ENCODE measurements at places on chromosomes 1 and 21.

GRCh38 chr1:4149281-4149680, 249.2 kb upstream of the C1orf174 start:
- DNase-seq = no peak

DNA sequence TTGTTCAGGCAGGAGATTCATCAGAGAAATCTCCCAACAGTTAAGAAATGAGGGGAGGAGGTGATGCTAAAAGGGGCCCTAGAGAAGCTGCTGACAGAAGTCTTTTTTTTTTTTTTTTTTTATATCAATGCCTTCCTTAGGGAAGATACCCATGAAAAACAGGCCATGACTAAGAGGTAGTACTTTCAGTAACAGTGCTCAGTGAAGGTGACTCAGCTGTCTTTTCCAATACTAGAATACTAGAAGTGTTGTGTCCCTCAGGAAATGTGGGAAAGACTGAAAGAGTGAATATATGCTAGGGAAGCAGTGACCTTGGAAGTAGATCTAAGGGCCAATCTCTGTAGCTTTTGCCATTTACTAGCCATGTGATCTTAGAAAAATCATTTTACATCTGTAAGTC, 52.4 kb upstream of the SLFNL1 start:
- no peak for DNase-seq

DNA sequence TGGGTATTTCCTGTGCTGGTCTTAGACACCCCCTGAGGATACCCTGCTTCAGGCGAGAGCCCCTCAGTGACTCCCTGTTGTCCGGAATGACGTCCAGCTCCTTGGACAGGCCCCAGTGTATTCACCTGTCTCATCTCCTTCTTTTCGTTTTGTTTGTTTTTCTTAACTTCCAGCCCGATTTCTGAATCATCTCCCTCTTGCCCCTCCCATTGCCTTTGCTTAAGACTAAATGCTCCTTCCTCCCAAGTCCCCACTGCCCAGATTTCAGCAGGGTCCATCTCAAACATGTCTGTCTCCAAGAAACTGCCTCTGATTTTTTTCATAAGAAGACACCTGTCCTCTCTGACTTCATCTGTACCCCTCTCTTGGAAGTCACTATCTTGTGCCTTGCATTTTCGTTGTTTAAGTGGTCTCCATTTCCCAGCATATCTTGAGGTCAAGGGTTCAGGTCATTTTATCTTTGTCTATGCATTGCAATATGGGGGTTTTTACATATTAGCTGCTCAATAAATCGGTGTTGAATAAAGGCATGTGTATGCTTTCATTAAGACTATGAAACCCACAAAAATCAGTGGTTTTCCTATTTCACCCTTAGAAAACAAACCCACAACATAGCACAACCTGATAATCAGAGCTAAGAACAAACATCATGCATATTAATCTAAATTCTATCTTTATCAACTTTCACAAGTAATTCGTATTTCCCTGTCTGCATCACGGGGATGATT, 58.4 kb upstream of the LGALS8 start:
- no peak for DNase-seq

- no peak for DNase-seq
Measured at GRCh38 chr1:5165762-5166161, 511.4 kb downstream of the AJAP1 start.

DNA sequence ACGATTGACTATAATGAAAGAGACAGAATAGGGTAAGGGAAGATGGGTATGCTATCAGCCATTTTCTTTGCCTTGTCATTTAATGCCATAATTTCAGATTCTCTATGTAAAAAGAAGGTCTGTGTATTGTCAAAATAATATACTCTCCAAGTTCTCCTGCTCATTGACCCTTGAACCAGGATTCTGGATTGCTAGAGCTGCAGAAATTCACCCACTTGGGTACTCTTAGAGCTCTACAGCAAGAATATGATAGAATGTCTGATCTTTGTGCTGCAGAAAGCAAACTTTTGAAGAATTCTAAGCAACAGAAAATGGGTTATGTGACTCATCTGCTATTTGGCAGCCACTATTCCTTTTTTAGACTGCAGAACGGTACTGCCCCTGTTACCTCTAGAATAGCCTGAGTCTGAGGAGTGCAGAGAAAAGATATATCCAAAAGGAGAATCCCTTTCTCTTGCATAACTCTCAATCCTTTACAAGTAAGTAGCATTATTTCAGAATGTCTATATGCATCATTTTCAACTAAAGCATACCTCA, 78.2 kb upstream of the TENT5C start:
- DNase-seq = no peak

DNA sequence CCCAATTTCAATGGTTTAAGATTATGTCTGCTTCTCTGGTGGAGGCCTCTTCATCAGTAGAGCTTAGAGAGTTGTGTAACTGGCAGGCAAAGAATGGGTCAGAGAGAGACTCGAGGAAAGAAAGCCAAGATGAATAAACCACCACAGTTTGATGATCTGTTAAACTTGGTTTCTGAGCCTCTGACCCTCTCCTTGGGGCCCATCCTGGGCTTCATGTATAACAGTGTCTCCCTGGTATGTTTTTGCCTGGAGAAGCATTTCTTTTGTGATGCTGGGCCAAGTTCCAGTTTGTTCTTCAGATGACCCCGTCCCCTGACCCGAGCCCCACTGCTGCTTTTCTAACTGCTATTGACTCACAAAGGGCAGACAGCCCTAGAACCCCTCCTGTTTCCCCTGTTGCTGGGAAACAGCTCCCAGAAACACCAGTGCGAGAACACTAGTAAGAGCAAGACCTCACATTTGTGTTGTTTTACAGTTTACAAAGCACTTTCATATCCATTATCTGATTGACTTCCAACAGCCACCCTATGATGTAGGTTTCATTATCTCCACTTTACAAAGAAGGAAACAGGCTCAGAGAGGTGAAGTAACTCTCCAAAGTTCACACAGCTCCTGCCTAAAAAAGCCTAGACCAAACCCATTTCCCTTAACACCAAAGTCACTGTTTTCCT, 9.0 kb downstream of the CD2 start:
- no peak for DNase-seq
